Stimulated activated CD4-positive, alpha-beta T cell treated with anti-CD3 and anti-CD28 coated beads, TNF-alpha, amount 100 ng/mL, for 4 hours (primary cell): ENCODE measurements at places on chromosomes 2 and 18.

GRCh38 chr2:38330754-38331153 is 46.3 kb downstream of the ATL2 start:
- no peak for DNase-seq

- DNase-seq = no peak
These were observed 315.9 kb upstream of the THUMPD2 start for GRCh38 chr2:40095000-40095399.

GRCh38 chr2:164802095-164802707 is 39.4 kb downstream of the COBLL1 start:
- no peak for DNase-seq

DNA sequence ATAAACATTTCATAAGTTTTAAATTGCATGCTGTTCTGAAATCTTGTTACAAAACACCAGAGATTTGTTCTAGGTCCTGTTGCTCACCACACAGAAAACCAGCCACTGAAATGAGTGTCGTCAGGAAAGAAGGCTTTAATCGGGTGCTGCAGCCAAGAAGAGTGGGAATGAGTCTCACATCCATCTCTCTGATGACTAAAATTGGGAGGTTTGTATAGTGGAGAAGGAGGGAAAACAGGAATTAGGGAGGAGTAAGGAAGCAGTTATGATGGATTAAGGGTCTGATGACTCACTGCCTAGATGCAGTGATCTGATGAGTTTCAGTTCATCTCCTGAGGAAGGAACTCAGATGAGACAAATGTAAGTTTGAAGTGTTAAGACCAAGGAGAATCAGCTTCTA is 42.1 kb upstream of the GPR39 start:
- no peak for DNase-seq

GRCh38 chr2:229431327-229431954 is 160.4 kb upstream of the PID1 start:
- no peak for DNase-seq

- no peak for DNase-seq
These were observed 218.3 kb downstream of the PTGR3 start for GRCh38 chr18:74990563-74991081.

DNA sequence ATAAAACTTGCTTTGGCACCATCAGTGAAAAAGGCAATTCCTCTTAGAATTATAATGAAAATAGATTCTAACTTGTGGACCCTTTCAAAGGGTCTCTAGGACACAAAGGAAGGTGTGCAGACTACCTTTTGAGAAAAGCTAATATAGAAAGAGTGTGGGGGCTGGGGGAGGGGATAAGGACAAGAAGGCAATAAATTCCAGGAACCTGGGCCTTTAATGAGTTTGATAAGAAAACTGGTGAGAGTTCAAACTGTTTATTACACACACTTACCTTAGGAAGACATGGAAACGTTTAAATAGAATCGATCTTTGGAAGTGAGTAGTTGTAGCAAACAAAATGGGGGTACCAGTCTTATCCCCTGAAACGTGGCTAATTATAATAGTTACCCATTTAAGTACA is 39.6 kb upstream of the PGAP1 start:
- DNase-seq = no peak
